Natural killer cell treated with Interleukin-12 subunit alpha and Interleukin-12 subunit beta and Interleukin-15 and Interleukin-18, amount 100 ng/mL, for 72 hours (primary cell): ENCODE measurements at places on chromosomes 16 and 17.

- DNase-seq, result no peak
These were observed 88.1 kb downstream of the DNAH17 start for GRCh38 chr17:78488867-78489634.

DNA sequence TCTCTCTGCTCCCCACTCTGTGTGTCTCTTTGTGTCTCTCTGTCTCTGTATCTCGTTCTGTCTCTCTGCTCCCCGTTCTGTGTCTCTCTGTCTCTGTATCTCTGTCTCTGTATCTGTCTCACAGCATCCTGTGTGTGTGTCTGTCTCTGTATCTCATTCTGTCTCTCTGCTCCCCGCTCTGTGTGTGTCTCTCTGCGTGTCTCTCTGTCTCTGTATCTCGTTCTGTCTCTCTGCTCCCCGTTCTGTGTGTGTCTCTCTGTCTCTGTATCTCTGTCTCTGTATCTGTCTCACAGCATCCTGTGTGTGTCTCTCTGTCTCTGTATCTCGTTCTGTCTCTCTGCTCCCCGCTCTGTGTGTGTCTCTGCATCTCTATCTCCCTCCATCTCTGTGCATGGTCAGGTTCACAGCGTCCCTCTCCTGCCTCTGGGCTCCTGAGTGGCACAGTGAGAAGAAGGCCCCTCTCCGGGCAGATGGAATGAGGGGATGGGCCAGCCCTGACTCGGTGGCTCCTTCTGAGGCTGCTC is 38.9 kb upstream of the CIBAR2 start:
- no peak for DNase-seq

DNA sequence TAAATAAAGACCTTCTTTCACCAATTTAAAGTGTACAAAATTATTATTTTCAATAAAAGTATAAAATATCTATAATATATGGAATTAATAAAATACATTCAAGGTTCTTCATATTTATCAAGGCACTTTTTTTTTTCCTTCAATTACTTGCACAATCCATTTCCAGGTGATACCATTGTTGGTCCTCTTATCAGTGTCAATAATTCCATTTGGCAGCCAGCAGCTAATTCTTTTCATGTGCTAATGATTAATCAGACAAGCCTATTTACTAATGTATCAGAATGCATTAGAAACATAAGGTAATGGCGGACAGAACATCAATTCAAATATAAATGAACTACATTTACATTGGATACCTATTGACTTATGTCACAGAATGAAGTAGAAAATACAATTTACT is 622.2 kb downstream of the TOX3 start:
- no peak for DNase-seq

- no peak for DNase-seq
These were observed at the start of gene PYCARD for GRCh38 chr16:31202414-31203375. TSS of gene PYCARD (minus strand) at chr16:31202760. CDS start at chr16:31202690, 70 bp downstream.

DNA sequence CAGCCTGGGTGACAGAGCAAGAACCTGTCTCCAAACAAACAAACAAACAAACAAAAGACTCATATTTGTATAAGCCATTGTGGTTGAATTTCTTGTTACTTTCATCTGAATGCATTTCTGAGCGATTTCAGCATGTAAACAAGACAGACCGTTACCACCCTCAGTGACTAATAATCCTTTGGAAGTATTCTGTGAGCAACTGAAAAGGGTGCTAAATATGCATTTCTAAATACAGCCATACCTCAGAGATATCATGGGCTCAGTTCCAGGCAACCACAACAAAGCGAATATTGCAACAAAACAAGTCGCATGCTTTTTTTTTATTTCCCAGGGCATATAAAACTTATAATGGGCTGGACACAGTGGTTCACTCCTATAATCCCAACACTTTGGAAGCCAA is 109.0 kb downstream of the USP31 start:
- no peak for DNase-seq

- DNase-seq, result no peak
These were observed 14.1 kb upstream of the NKD1 start for GRCh38 chr16:50534091-50534490.

GRCh38 chr16:69818891-69819545 is 56.9 kb downstream of the WWP2 start:
- DNase-seq, result no peak

DNA sequence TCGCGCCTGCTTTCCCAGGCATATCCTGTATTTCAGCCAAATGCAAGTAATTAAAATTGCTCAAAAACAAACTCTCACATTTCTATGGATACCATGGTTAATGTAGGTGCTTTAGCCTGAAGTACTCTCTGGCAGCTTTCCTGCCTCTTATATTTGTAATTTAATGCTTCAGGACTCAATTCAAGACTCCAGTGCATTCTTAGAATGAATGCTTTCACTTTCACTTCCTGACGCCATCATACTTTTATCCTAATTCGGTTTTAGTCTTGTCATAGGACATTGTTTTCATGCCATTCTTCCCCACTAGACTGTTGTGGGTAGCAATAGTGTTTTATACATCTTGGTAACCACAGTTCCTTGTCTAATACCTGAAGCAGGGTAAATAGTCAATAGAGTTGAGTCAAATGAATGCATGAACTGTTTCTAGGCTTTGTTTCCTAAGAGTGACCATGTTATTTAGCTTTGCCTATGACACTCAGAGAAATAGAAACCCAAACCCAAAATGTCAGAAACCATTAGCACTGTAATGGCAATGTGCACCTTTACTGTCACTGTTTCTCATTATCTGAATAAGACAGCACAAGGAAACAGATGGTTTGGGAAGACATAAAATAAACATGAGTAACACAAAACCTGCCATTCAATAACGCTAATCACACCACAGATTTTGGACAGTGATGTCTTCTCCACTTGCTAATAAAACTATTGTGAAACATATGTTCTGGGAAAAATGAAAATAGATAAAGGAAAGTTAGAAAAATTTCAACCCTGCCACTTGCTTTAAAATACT is 705.5 kb downstream of the CDH11 start:
- no peak for DNase-seq

DNA sequence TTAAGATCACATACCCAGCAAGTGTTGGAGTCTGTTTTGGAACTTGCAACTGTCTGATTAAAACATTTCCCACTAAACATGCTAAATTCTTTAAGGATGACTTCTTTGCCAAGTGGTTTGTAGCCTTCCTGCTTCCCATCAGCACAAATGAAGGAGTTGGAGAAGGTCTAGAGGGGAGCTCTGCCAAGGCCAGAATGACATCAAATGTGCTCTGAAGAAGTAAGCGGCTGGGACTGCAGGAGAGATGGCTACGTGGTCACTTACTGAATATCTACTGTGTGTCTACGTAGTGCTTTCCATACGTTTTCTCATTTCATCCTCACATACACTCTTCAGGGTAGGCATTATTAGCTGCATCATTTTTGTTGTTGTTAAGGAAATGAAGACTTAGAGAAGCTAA is 135.7 kb upstream of the NLRP1 start:
- DNase-seq, result no peak

GRCh38 chr17:74597069-74597790 is 5.1 kb upstream of the CD300LD start:
- no peak for DNase-seq

GRCh38 chr16:2486645-2487516 is 12.0 kb downstream of the TBC1D24 start:
- peak; percentile 89 for DNase-seq
